ENCODE measurements at places on chromosomes 11 and 22.

DNA sequence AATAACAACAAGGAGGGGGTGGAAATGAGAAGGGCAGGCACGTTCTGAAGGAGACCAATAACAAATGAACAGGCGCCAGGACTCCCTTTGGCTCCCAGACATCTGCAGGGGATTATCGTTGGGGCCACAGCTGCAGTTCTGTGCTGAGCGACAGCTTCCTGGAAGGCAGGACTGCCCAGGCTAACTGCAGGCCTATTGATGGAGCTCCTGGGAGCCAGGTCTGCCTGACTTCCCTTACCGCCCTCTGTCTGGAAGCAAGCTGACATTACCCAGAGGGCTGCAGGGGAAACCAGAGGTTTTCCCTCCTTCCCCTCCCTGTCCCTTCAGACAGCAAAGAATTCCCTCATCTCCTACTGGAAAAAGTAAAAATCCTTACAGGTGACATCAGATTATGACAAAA is 5.0 kb downstream of the DRD2 start:
- no peak for DNase-seq

GRCh38 chr11:130580372-130580771 is 131.9 kb downstream of the ADAMTS15 start:
- no peak for DNase-seq

GRCh38 chr11:104898685-104899013 is 389 bp upstream of the CASP12 start:
- DNase-seq, result no peak

- DNase-seq, result no peak
Observed at GRCh38 chr11:96158126-96158525, 184.9 kb downstream of the MAML2 start.

- no peak for DNase-seq
Observed at GRCh38 chr11:130945896-130946295, 29.6 kb upstream of the SNX19 start.

DNA sequence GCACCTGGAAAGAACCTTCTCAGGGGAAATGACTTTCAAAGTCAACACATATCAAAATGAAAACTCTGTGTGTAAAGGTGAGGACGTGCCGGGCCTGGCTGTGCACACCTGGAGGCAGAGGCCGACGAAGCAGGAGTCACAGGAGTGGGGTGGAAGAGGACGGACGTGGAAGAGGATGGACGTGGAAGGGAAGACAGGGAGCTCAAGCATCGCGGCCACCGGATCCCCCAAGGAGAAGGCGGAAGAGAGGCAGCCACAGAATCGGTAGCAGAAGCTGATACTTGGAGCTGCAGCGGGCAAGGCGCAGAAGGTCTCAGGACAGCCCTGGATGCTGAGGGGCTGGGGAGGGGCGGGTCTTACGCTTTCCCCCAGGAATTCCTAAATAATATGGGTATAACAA is 519.8 kb downstream of the BRD1 start:
- no peak for DNase-seq

- no peak for DNase-seq
Observed at GRCh38 chr11:77823775-77824174, 2.8 kb downstream of the AAMDC start.

DNA sequence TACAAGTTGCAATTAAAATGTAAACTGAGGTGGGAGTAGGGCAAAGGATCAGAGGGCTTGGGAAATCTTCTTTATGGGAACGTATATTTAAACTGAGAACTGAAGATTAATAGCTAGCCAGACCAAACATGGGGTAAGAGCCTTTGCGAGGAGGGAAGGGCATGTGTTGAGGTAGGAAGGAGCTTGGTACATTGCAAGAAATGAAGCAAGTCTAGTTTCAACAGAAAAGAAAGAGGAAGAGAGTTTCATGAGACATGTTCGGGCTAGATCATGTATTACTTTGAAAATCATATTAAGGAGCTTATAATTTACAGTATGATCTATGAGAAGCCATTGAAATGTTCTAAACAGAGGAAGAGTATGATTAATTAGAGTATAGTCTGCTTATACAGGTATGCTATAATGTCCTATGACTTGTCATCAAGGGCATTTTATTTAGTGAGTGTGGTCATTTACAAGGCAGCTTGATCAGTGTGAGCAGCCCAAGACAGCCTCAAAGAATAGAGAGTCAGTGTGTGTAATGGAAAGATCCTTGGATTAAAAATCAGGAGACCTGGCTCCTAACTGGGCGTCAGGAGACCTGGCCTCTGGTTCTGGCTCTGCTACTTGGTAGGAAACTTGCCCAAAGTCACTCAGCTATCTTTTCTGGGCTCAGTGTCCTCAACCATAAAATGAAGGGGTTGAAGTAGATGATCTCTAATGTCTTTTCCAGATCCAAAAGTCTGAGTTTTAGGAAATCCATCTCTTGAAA is 10.9 kb downstream of the GAS2 start:
- no peak for DNase-seq

GRCh38 chr22:37379085-37379484 is 48.2 kb downstream of the ELFN2 start:
- DNase-seq, result no peak

DNA sequence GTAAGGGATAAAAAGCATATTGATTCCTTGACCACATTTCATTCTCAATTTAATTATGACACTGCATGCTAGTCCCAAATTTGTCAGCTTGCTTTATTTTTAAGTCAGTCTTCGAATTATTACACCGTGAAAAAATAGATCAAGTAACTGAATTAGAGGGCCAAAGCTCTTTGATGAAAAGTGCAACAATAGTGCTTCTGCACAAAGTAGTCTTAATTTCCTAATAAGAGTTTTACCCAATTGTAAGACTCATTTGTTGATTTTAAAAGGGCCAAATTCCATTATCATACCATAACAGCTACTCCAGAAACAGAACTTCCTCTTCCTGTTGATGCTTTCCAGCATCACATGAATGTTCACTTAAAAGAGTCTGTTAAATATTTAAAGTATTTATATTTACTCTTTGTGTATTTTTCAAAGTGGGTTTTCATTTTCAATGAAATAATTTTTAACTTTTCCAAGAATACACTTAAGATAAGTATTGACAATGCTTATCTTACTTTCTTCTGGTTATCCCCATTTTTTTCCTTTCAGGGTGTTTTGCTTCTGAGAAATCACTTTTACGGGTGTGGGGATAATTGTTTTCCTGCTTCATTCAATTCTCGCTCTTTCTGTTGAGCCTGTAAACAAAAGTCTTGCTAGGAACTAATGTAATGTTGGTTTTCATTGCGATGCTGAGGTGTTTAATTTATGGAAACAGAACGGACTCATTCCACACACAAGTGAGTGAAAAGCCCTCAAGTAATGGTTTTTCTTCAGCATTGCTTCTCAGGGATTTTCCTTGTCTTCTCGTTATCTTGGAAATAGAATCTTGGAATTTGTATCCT is 2.1 kb downstream of the ARHGEF12 start:
- no peak for DNase-seq

- DNase-seq, result no peak
Observed at GRCh38 chr11:106281455-106282173, 204.2 kb downstream of the AASDHPPT start.

GRCh38 chr11:16099343-16099900 is 256.9 kb downstream of the SOX6 start:
- DNase-seq, result no peak

DNA sequence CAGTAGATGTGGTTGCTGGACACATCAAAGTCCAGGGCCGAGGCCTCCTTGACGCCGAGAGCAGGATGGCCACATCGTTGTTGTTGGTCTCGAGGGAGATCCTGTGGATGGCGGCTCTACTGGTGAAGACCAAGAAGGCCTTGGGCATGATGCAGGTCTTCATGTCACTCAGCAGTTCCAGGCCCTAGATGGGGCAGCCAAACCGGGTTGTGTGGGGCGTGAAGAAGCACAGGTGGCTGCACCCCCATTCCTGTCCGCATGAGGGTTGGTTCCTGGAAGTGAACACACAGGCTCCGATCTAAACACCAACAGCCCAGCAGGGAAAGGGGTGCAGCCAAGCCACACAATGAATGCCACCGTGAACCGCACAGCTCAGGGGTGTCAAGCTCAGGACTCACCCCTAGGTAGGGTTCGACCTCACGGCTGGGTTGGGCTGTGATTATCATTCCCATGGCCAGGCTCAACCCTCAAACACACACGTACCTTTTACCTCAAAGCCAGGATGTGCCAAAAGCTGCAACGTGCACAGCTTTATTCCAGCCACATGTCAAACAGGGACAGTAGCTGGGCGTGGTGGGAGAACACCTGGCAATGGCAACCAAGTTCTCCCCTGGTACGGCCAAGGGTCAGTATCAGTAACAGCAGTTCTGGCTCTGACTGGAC is 132.3 kb downstream of the CRYBB2 start:
- DNase-seq, result no peak

DNA sequence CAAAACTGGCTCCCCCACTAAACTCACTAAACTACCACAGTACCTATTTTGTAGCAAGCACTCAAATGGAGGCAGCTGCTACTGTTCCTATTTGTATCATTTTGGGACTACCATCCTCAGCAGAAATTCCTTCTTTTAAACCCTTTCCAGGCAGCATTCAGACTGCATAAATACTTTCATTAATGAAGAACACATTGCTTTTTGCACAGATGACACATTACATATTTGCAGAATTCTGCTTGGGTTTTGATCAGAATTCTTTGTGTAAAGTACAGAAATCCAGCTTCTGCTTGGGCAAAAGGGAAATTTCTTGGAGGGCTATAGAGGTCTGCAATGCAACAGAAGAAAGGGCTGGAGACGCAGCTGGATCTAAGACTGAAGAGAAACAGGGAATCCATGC is 24.2 kb downstream of the RBX1 start:
- no peak for DNase-seq

- DNase-seq, result no peak
Observed at GRCh38 chr11:72238492-72239312, 5.3 kb downstream of the PHOX2A start.

DNA sequence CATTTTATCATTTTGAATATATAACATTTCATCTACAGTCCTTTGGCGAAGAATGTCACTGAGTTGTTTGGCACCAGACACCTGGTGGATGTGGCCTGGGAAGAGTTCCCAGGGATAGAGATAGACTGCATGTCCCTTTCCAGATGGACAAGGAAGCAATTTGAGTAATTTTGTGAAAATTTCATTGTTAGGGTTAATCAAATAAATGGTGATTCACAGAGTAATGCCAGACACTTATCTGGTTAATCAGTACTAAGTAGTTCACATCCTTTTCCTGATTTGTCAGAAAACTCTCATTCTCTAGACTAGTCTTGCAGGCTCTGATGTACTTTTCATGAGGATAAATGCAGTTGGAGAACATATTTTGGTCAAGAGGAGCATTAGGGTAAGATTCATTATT is 41.6 kb downstream of the NAALAD2 start:
- DNase-seq, result no peak

DNA sequence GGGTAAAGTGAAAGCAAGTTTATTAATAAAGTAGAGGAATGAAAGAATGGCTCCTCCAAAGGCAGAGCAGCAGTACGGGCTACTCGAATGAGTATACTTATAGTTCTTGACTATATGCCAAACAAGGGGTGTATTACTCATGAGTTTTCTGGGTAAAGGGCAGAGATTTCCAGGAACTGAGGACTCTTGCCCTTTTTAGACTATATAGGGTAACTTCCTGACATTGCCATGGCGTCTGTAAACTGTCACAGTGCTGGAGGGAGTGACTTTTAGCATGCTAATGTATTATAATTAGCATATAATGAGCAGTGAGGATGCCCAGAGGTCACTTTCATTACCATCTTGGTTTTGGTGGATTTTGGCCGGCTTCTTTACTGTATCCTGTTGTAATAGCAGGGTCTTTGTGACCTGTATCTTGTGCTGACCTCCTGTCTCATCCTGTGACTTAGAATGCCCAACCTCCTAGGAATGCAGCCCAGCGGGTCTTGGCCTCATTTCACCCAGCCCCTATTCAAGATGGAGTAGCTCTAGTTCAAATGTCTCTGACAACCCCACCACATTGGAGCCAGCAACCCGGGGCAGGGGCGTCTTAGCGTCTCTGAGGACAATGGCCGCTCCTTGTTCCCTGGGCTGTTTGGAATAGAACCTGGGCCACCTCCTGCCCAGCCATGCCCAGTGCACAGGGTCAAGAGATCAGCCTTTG is 34.9 kb upstream of the CD82 start:
- DNase-seq, result no peak

DNA sequence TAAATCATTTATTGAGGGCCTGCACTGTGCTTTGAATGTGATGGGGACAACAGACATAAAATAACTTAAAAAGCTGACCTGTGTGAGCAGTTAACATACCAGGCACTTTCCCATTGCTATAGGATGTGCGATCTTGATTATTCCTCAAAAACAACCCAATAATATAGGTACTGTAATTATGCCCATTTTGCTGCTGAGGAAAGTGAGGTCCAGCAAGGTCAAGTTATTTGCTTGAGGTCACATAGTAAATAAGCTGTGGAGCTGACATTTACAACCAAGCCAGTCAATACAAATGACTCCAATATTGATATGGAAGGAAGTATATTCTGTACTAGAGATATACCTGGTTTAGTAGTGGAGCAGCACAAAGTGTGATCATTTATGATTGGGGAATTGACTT is 96.2 kb downstream of the TEAD1 start:
- DNase-seq, result no peak

GRCh38 chr11:71992136-71992730 is 6.5 kb upstream of the IL18BP start:
- DNase-seq, result no peak

DNA sequence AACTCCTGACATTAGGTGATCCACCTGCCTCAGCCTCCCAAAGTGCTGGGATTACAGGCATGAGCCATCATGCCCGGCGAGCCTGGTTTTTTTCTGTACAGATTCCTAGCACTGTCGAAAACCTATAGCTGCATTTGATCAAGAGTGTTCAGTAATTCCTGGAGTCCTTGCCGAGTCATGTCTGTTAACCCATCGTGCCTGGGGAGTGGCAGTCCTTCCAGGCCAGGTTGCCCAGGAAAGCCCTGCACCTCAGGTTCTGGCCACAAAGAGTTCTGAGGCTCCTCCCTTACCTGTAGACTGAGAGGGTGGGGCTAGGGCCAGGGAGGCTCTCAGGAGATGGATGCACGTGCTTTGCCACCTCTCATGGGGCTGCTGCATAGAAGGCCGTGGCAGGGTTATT is 17.0 kb downstream of the YDJC start:
- DNase-seq, result no peak

GRCh38 chr11:118290923-118291322 is 13.6 kb upstream of the CD3E start:
- no peak for DNase-seq

DNA sequence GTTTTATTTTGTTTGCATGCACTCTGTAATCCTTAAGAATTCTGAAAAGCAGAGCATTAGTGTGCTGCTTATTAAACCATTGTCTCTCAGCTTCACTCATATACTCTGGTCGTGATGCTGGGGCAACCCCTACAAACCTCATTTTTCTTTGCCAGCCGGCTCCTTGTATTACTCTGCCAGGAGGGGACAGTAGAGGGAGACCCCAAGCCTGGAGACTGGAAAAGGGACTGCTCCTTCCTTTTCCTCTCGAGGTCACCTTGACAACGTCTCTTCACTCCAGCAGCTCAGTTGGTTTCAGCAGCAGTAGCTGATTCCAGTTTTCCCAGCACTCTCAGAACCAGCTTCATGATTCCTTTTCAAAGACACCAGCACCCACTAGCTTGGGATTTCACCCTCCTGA is 2.8 kb upstream of the JHY start:
- no peak for DNase-seq

All from activated T-helper 1 cell treated with Interleukin-2 at 50 U/mL for 16 hours (primary cell).